Inflammatory macrophage treated with lipopolysaccharide for 1 hour (primary cell): ENCODE measurements at places on chromosomes 5 and 9.
A peak's percentile ranks its signal among the peaks of the same experiment; 100 is the strongest.

- no peak for DNase-seq
Measured at GRCh38 chr9:14127656-14128055, 186.3 kb downstream of the NFIB start.

- no peak for DNase-seq
Measured at GRCh38 chr5:375336-375920, 53.9 kb downstream of the AHRR start.

GRCh38 chr5:10760921-10761184, 181 bp downstream of the DAP start:
- no peak for DNase-seq

DNA sequence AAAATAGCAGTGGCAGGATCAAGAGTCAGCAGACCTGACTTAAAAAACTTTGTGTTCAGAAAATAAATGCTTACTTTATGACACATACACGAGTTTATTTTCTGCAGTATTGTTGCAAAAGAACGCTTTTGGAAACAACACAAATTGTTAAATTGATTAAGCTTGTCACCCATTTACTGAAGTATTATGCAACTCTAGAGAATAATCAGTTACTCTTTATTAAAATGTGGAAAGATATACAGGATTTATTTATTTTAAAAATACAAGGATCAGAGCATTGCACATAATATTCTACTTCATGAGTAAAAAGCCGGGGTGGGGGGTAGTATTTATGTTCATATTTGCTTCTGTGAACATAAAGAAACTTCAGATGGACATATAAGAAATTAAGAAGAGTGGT, 20.0 kb downstream of the FYB1 start:
- no peak for DNase-seq

- no peak for DNase-seq
Measured at GRCh38 chr5:2217219-2217618, 334.5 kb upstream of the IRX4 start.

- DNase-seq = no peak
Measured at GRCh38 chr5:9547122-9547947, 1.5 kb upstream of the SEMA5A start.

DNA sequence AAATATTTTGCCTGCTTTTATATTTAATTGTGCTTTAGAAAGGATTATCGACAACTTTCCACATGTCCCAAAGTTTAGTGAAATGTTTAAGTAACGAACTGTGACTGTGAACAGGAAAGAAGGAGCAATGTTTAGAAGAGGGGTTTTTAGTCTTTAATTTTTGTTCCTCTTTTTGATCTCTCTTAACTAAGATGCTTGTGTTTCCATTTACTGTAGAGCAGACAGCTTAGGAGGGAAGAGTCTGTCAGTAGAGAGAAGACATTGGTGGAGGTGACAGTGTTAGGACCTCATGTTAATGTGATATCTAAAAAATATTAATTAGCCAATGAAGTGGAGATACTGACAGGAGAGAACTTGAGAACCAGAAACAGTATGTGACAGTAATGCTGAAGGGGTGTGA, 92.2 kb downstream of the RASGRF2 start:
- no peak for DNase-seq

DNA sequence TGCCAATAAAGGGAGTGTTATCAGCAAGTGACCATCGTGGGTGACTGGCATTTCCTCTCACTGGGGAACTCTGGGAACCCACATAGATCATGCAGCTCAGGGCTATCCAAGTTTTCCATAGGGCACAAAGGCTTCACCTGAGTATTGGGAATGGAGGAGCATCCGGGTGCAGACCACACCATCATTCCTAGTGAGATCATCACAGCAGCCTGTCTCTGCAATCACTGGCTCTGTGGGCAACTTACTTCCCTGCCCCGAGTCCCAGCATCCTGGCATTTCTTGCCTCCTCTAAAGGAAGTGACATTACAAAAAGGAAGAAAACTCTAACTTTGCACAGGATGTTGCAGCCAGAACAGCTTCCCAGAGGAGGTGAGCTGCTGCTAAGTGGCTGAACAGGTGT, 80.6 kb upstream of the SHB start:
- no peak for DNase-seq

DNA sequence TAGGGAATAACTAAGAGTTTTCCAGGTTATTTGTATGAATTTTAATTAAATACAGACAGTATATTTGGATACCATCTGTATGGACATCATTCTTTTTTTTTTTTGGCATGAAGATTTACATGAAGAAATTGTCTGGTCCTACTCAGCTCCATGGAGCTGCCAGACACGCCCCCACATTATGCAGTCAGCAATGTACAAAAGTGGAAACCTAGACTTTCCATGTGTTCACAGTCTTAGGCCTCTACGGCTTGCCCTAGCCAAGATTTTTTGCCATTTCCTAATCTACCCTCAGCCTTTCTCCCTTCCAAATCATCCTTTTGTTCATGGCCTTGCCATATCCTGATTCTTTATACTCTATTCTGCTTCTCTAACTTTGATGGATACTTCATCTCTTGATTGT, 207.1 kb downstream of the SGCD start:
- DNase-seq = no peak

- DNase-seq = no peak
Measured at GRCh38 chr5:172853355-172853975, 19.4 kb downstream of the ERGIC1 start.

GRCh38 chr5:112077180-112077579, 320.2 kb upstream of the NREP start:
- DNase-seq = no peak

GRCh38 chr5:52707616-52708015, 80.1 kb upstream of the ITGA1 start:
- DNase-seq = no peak

GRCh38 chr9:126419475-126419874, 92.8 kb downstream of the MVB12B start:
- DNase-seq = no peak

DNA sequence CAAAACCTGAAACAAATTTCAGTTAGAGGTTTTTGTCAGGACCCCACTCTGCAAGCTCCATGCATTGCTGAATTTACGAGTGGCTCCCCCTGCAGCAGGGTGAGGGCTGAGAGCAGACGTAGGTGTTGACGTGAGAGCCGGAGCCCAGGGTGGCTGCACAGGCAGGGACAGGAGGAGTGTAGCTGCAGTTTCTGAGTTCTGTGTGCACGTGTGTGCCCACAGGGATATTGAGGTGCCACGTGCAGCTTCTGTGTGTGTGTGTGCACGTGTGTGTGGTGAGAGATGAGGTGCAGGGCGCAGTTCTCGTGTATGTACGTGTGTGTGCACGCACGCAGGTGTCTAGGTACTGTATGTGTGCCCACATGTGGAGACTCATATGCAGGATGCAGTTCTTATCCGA, 14.6 kb downstream of the PLEKHG4B start:
- DNase-seq = no peak

DNA sequence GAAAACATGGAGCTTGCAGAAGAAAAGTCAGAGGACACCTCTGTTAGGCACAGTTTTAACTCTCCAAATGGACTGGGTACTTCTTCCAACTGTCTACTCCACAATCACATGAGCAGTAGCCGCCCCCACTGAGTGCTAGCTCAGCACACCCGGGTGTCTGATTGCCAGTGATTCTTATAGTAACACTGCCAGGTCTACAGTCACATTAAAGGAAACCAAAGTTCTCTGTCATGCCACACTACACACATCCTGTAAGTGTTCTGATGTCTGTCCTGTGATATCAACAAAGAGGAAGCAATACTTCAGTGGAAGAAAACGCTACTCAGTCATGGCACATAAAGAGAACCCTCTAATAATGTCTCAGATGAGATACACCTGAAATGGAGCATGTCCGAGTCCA, at the start of gene HAVCR2:
HAVCR2 (minus strand) TSS at position 69 of the 400 bp plus-strand sequence; CDS start at position 8, 61 bp downstream.
- peak; percentile 68 for DNase-seq

- no peak for DNase-seq
Measured at GRCh38 chr9:37191403-37192089, 71.2 kb downstream of the ZCCHC7 start.

DNA sequence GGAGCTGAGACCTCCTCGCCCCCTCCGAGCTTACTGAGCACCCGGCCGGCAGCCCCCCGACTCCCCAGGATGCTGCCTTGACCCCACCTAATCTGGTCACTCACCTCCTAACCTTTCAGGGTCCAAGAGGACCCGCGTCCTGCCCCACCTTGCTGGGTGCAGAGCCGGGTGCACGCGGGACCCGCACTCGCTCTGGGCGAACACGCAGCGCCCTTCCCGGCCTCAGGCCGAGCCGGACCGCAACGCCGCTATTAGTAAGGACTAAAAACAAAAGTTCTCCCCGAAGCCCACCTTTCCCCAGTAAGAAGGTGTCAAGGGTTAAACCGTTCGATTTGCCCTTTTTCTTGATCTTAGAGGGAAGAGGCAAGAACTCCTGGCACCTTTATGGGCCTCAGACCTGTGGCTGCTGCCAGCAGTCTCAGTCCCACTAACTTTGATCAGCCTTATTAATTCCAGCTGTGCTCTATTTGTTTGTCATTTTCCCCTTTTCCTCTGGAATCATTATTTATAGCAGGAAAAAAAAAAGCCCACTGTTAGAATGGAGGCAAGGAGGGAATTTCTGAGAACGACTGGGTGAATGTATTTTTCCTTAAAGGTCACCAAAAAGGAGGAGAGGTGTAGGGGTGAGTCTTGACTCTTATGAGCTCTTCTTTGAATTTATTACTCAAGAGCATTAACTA, 10.5 kb downstream of the IRX2 start:
- no peak for DNase-seq

- DNase-seq = no peak
Measured at GRCh38 chr5:124056326-124056990, 544.5 kb downstream of the CSNK1G3 start.

- DNase-seq = no peak
Measured at GRCh38 chr5:123180676-123181393, 91.8 kb downstream of the PRDM6 start.

GRCh38 chr9:99336531-99336930, 114.4 kb downstream of the SEC61B start:
- no peak for DNase-seq

GRCh38 chr5:174271316-174271715, 225.8 kb downstream of the NSG2 start:
- no peak for DNase-seq

- no peak for DNase-seq
Measured at GRCh38 chr5:10111571-10111970, 138.1 kb downstream of the ATPSCKMT start.

GRCh38 chr9:96519095-96519494, 69.1 kb downstream of the HABP4 start:
- no peak for DNase-seq

GRCh38 chr5:82406205-82406773, 128.1 kb upstream of the RPS23 start:
- no peak for DNase-seq

GRCh38 chr5:45060724-45061123, 252.0 kb downstream of the MRPS30 start:
- DNase-seq = no peak

- no peak for DNase-seq
Measured at GRCh38 chr5:142353071-142353472, 28.3 kb upstream of the SPRY4 start.

DNA sequence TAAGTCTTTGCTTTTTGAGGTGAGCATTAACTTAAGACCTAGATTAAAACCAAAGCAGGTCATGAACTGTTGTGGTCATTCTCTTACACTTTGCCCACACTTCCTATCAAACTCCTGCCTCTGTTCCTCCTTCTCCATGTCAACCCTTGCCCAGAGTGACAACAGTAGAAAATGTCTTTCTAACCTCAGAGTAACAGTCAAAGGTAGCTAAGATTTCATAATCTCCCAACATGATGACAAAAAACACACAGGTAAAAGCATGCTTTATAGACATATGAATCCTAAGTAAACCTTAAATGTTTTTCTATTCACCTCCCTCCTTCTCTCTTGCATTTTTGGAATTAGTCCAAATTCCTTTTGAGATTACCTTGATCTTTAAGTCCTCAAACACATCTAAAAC, 422.3 kb downstream of the SPATA31D1 start:
- no peak for DNase-seq

DNA sequence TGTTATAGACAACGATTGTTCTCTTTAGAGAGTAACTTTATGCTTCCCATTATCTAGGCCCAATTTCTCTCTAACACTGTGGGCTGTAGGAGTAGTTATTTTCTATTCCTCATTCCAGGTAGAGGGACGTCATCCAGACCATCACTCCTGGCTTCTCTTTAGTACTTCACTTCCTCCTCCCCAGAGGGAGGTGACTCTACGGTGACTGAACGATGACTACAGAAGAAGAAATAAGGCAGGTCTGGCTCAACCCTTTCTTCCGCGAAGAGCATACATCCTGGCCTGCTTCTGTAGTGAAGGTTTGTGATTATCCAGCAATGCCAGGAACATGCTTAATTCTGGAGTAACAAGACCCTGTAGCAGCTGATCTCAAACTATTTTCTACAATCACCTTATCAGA, 50.8 kb downstream of the HMGCR start:
- no peak for DNase-seq

DNA sequence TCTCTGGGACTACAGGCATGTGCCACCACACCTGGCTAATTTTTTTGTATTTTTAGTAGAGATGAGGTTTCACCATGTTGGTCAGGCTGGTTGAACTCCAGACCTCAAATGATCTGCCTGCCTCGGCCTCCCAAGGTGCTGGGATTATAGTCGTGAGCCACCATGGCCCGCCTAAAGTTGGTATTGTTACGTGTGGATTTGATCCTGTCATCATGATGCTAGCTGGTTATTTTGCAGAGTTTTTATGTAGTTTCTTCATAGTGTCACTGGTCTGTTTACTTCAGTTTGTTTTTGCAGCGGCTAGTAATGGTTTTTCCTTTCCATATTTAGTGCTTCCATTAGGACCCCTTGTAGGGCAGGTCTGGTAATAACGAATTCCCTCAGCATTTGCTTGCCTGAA, 85.9 kb downstream of the CACNA1B start:
- no peak for DNase-seq

GRCh38 chr5:63727583-63727982, 234.7 kb downstream of the HTR1A start:
- DNase-seq = no peak

- no peak for DNase-seq
Measured at GRCh38 chr9:20243841-20244240, 378.5 kb downstream of the MLLT3 start.

DNA sequence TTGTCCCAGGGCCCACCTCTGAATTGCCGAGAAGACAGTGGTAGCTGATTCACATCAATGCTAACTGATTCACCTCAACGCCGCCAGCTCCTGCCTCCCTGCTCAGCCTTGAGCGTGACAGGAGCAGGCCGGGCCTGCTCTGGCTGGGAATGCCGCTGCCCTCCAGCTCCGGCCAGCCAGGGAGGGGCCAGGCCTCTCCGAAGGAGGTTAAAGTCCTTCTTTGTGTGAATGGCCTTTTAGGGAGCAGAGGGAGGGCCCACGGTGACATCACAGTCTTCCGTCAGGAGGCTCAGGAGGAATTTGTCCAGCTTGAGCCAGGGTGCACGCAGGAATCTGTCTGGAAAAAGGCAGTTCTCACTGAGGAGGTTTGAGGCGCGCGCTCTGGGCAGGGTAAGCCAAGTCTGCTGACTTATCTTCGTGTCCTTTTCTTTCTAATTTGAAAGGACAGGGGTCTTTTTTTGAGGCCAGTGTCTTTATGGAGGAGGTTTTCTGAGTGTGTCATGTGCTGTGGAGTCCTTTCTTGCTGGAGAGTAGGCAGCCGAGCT, 82.7 kb downstream of the C9orf152 start:
- no peak for DNase-seq
